ENCODE measurements at places on chromosomes 4 and X.

GRCh38 chrX:19627533-19627932 lies 112.2 kb upstream of the MAP3K15 start:
- no peak for DNase-seq

DNA sequence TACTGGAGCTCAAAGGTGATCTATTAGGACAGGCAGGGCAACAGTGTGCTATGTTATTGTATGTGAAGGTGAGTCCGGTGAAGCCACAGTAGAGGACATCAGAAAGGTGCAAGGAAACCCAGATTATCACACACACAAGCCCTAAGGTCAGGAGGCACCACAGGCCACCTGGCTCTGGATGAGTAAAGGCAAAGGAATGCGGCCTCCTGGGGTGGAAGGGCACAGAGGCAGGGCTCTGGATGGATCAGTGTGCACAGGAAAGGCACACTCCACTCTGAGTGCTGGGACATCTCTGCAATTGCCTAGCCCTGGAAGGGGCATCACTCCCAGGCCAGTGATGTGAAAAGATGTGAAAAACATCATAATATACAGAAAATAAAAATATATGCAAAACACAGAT lies 683.5 kb downstream of the TRIML1 start:
- no peak for DNase-seq

DNA sequence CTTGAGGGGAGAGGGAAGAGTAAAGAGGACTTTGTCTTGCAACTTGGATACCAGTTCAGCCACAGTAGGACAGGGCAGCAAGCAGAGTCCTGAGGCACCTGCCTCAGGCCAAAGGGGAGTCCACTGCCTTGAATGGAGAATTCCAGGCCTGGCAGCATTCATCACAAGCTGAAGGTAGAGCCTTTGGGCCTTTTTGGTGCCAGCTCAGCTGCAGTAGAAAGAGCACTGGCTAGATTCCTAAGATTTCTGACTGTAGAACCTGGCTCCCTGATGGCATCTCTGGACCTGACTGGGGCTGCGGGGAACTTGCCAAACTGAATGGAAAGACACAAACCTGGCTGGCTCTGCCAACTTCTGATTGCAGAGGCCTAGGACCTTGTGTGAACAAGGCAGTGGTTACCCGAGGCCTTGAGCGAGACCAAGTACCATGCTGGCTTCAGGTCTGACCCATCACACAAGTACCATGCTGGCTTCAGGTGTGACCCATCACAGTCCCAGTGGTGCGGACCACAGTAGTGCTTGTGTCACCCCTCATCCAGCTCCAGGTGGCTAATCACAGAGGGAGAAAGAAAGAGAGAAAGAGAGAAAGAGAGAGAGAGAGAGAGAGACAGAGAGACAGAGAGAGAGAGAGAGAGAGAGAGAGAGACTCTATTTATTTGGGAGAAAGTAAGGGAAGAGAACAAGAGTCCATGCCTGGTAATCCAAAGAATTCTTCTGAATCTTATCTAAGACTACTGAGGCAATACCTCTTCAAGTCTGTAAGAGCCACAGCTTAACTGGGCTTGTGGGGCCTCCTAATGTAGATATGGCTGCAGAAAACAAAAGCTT lies 137.6 kb upstream of the SPIN4 start:
- DNase-seq, result no peak

DNA sequence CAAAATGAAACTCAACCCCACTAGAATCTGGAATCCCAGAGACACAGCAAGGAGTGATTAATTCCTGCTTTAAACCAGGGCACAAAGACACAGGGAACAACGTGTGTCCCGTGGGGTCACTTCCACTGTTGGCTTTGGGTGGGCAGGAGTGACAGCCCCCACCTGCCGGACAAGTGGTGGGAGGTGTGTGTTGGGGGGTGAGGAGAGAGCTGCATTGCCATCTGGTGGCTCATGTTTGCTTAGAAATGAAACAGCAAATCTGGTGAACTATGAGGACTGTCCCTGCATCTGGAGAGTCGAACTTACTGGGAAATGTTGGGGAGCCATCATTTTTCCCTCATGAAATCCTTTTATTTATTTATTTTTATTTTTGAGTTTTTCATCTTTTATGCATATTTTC lies 75.9 kb upstream of the AFAP1 start:
- no peak for DNase-seq

DNA sequence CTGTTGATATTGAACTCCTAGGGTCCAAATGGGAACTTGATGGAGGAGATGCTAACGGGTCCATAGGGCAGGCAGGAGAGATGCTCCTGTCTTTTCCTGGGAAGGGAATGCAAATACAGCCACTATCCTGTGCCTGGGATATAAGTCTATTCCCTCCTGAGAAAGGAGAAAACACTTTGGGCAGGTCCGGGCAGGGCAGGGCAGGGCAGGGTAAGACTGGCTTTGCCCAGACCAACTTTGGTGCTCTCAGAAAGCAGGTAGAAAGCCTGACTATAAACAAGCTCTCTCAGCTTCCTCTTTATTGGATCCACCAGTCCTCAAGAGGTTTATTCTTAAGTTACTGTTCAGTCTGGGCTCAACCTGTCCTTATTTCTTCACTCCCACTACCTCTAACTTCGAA lies 232.3 kb downstream of the PTTG2 start:
- DNase-seq, result no peak

DNA sequence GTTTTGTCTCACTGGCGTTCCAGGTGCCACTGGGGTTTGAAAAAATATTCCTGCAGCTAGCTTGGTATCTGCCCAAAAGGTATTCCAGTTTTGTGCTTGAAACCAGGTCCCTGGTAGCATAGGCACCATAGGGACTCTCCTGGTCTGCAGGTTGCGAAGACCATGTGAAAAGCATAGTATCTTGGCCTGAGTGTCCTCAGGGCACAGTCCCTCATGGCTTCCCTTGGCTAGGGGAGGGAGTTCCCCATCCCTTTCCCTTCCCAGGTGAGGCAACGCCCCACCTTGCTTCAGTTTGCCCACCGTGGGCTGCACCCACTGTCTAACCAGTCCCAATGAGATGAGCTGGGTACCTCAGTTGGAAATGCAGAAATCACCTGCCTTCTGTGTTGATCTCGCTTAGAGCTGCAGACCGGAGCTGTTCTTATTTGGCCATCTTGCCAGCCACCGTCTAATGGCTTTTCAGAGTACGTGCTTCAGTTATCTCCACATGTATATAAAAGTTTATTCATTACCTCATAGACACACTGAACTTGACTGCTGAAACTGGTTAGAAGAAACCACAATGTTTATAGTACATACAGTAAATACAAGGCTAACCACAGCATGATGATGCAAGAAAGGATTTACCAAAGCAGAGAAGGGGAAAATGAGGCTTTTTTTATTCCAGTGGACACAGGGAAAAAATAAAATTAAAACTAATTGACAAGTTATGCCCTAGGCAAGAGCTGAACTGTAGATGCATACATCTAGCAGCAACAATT lies 10.6 kb downstream of the PBDC1 start:
- DNase-seq, result no peak

DNA sequence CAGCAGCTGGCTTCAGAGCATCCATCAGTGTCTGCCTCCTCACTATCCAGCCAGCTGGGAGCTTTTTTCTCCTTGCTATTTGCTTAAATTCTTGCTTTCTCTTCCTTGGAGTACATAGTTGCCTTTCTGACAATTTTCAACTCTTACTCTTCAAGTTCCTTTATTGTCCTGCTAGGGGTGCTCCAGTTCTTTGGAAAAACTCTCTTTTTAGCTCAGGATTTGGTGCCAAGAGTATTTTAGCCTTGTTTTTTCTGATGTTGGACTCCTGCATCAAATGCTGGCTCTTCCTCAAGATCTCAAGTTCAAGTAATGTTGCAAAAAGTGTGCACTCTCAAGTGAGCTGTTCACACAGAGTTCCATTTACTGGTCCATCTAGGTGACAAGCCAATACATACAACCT lies 126.4 kb downstream of the KDR start:
- no peak for DNase-seq

DNA sequence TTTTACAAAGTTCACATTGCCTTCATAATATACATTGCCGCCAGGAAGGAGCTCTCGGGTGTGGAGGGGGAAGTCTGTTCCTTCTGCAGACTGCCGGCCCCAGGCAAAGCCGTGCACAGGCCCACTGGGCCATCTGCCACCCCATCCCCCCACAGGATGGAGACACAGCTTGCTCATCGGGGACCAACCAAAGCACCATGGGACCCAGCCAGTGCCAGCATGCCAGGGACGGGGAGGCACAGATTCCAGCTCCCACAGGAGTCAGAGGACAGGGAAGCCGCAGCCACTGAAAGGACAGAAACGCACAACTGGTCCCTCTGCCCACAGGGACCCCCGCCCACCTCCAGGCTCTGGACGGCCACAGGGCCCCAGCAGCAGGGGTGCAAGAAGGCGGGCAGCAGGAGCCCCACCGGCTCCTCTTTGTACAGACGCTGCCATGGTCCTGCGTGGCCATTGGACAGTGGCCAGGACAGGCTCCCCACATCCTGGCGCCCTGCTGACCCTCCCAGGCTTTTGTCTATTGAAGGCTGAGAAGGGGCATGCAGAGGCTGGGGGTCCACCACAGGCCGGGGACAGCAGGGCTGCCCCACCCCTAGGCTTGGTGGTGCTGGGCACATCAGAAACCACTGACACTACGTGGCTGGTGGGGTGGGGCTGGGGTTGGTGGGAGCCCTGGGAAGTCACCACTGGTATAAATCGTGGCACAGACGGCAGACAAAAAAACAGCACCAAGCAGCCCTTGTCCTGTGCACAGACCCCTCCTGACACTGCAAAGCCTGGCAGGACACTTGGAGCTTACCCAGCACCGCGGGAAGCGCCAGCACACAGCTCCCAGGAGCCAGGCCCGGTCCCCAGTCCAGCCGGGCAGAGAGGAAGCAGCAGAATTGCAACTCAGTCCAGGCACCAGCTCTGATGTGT lies 89.0 kb downstream of the FAM53A start:
- DNase-seq, result no peak

- DNase-seq, result no peak
Measured at GRCh38 chr4:182537031-182537795, 294.0 kb downstream of the TENM3 start.

- DNase-seq, result no peak
Measured at GRCh38 chrX:68084765-68085164, 348.5 kb downstream of the OPHN1 start.

GRCh38 chrX:123291623-123292022 lies 107.5 kb downstream of the GRIA3 start:
- DNase-seq, result no peak

- no peak for DNase-seq
Measured at GRCh38 chr4:183612329-183613250, 46.4 kb downstream of the RWDD4 start.

DNA sequence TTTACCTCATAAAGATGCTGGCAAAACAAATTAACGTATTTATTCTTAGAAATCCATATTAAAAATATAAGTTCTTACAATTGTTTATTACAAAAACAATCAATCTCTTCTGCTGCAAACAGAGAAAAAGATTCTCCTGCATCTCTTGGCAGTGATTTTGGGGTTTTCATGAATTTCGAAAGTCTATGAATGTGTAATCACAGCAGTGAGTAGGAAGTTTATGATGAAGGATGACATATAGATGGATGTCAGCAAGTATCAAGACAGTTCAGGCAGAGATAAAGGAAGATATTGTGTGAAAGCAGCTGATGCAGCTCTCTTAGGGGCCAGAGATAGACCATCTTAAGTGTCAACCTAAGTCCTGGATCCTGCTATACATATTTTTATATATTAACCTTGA lies 196.9 kb upstream of the BANK1 start:
- DNase-seq, result no peak
